SK-N-MC (cell line): ENCODE measurements at places on chromosomes 5 and 9.

DNA sequence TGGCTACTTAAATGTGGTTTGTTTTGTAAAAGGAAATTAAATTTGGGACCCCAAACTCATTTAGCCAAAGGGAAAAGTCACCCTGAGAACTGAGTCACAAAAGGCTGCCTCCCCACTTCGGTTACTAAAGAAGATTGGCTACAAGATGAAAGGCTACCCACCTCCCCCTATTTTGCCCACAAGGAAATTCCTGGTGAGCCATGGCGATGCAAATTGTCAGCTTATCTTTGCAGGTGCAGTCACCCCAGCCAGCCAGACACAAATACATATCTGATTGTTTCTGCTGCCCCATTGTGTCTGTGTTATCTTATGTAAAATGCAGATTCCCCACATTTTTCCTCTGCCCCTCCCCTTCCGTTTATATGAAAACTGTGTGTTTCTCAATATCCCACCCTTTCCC, 8.9 kb downstream of the PAEP start:
- DNase-seq: no peak

- DNase-seq: no peak
These were observed 120.7 kb upstream of the ZNF618 start for GRCh38 chr9:113755433-113755832.

DNA sequence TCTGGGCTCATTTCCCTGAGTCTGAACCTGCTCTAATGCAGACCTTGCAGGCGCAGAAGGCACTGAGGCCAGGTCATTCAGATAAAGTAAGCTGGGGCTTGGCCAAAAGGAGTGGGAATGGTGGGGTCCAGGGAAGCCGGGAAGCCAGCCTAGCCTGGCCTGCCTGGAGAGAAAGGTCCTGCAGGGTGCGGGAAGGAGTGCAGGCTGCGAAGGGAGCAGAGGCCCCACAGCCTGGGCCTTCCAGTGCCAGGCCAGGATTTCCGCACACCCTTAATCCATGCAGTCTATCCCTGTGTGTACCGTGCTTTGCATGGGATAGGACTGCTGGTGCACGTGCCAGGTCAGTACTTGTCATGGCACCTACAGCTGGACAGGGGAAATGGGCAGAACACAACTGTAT, 3.6 kb upstream of the STING1 start:
- DNase-seq: no peak

GRCh38 chr5:173329491-173330337, 1.5 kb upstream of the STC2 start:
- no peak for DNase-seq

- DNase-seq: no peak
These were observed 504 bp upstream of the OTP start for GRCh38 chr5:77638763-77639671.

DNA sequence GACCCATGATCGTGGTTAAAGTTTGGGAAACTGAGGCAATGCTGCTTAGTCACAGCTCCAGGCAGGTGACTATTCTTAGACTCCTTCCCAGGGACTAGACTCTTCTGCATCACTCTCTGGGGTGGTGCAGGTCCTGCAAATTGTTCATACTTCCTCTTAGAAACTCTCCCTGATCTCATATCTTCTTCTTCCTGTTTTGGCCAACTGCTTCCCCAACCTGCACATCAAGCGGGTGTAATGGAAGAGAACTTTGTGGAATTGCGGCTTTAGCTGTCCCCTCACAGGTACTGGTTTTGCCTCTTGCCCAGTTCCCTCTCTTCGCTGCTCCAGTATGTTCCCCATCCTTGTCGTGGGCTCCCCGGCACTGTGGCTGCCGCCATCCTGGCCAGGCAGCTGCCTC, 111.5 kb upstream of the CTSL start:
- DNase-seq: no peak

DNA sequence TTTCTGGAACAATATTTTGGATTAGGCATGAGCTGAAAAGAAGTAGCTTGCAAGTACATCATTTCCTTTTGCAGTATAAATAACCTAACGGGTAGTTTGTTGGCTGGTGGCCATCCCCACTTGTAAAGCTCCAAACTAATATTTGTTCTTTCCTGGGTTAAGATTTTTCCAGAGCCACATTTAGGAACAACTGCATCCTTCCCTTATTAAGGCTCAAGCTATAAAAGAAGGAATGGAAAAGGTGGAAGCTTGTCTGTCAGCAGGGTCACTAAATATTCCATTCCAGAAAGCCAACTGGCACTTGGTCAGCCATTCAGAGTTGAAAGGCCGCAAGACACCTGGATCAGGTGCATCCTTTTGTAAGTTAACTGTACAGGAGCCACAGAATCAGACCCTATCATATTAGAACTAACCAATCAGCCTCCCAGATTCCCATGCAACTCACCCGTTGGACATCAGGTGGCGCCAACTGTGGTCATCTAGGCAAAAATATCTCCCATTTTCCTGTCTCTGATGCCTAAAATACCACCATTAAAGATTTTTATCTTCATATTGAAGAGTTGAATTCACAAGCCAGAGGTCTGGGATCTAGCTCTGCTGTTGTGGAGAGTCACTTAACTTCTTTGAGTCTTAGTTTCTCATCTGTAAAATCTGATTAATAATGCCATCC, 82.9 kb downstream of the PTCD2 start:
- DNase-seq: no peak

- DNase-seq: no peak
These were observed 32.3 kb downstream of the ACOT12 start for GRCh38 chr5:81361600-81361999.

GRCh38 chr9:37935096-37935495, 31.2 kb upstream of the SLC25A51 start:
- no peak for DNase-seq

- peak; percentile 24 for DNase-seq
These were observed 77.7 kb downstream of the DNAH5 start for GRCh38 chr5:13866792-13867191.

DNA sequence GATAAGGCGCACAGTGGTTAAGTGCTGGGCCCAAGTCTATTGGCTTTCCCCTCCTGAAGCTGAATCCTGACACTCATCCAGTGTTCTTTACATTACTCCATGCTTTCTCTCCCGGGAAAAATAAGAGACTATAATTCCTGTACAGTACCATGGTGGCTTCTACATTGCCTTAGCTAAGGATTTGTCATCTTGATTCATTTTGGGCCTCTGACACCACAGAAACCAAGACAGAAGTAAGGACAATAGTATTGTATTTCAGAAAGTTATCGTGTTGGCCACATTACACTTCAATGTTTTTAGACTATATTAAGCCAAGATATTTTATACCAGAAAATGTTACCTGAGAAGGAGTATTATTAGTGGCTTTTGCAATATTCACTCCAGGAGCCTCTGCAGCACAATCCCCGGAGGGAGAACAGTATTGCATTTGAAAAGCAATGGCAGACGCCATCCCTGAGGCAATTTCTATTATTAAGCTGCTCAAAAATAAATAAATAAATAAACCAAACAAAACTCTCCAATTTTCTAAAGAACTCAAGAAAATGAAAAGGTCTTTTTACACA, 267.9 kb downstream of the ENC1 start:
- no peak for DNase-seq

DNA sequence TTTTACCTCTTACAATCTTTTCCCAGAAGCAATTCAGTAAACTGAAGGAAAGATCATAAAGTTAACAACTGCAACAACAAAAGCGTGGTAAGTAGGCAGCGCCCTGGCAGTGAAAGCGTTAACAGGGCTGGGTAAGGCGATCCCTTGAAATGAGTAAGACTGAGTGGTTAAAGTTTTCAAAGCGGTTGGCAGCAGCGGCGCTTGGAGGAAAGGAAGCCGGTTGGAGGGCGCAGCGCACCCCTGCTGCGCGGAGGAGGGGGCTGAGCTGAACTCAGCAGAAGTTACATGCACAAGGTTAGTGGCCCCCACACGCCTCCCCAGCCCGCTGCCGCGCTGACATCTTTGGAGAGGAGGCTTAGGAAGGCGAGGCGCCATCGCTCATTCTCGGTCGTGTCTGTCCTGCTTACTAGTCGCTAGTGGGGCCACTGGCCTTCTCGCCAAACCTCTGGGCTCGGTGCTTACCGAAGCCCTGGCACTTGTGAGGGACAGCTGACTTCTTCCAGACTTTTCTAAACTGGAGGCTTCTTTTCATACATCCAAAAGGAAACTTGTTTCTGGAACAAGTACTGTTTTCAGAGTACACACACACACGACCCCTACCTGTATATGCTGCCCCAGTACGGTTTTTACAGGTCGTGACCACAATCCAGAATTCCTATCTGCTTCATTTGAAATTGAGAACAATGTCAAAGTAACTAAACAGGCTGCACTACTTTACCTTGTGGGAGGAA, at the start of gene SH3RF2:
Gene SH3RF2, plus strand, starts transcription at position 178 of the 731 bp plus-strand sequence. CDS start 1,351 bp downstream, outside the sequence.
- no peak for DNase-seq

DNA sequence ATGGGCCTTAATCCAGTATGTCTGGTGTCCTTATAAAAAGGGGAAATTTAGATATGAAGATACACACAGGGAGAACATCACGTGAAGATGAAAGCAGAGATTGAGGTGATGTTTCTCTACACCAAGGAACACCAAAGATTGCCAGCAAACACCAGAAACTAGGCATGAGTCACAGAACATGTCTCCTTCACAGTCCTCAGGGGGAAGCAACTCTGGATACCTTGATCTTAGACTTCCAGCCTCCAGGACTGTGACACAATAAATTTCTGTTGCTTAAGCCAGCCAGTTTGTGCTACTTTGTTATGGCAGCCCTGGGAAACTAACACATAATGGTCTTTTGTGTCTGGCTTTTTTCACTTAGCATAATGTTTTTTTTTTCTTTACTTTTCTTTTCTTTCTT, 41.2 kb upstream of the STRBP start:
- DNase-seq: no peak

GRCh38 chr5:40672425-40672824, 7.3 kb upstream of the PTGER4 start:
- DNase-seq: no peak
